ENCODE measurements at places on chromosomes 7 and 10. TPM values are rescaled to one million over a fixed set of nuclear protein-coding genes. Genes with fewer than 3 reads are reported as not detected.

ANAPC16 gene
- 85.7 TPM for total RNA-seq

CFAP70 gene
- 2.4 TPM for total RNA-seq

CDK6 gene
- total RNA-seq, result 63.7 TPM

DNA sequence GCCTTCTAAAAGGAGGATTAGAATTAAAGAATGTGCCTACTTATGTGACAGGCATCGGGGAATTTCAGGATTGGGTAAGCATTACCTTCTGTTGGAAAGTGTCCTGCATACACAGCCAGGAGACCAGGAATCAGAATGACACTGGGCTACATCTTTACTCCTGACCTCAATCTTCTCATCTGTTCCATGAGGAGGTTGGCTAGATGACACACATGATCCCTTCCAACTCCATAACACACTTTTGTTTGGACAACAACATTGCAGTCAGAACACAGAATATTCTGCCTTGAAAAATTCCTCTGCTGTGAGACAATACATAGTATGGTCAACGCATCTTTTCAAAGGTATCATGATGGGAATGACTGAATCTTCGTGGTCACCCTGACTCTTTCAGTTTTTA is 1281.2 kb upstream of the SORCS1 start:
- no peak overlapping the region for H3K27ac ChIP-seq
- no peaks in the 10 kb centered on the region for H3K36me3 ChIP-seq
- no peak for DNase-seq
- H3K4me3 ChIP-seq, result no peak overlapping the region

DNA sequence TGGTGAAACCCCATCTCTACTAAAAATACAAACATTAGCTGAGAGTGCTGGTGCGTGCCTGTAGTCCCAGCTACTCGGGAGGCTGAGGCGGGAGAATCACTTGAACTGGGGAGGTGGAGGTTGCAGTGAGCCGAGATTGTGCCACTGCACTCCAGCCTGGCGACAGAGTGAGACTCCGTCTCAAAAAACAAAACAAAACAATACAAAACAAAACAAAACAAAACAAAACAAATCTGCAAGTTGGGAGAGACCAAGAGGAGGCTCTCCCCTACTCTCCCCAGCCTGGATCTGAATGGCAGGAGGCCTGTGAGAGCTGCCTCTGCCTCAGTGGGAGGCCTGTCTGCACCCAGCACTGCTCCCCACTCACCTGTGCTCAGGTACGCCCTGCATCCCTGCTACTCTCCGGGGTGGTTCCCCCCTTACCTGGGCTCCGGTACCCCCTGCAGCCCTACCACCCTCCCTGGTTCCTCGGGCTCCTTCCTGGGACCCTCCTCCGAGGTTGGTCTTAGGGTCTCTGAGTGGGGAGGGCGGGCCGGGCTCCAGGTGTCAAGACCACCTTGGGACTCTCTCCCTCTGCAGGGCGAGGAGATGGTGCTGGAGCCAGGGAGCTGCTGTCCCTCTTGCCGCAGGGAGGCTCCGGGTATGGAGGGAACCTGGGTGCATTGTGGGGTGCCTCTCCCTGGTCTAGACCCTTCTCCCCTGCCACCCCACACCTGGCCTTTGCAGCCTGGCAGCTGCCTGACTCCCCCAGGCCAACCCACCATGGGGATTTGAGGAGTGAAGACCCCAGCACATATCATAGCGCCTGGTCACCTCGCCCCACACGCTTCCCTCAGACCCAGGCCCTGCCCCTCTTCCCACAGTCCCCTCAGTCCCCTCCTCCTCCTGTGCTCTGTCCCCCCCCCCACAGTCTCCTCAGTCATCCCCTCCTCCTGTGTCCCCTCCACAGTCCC is 9.5 kb upstream of the ZNF862 start:
- peaks cover 17% of the 10 kb centered on the region for H3K27me3 ChIP-seq
- H3K4me3 ChIP-seq, result no peak overlapping the region
- no peaks in the 10 kb centered on the region for H3K36me3 ChIP-seq

- peaks cover 81% of the 10 kb centered on the region for H3K27me3 ChIP-seq
- DNase-seq, result no peak
- H3K4me3 ChIP-seq, result no peak overlapping the region
- H3K36me3 ChIP-seq, result no peaks in the 10 kb centered on the region
Observed at GRCh38 chr10:69836731-69837030, 35.0 kb downstream of the COL13A1 start.

DNA sequence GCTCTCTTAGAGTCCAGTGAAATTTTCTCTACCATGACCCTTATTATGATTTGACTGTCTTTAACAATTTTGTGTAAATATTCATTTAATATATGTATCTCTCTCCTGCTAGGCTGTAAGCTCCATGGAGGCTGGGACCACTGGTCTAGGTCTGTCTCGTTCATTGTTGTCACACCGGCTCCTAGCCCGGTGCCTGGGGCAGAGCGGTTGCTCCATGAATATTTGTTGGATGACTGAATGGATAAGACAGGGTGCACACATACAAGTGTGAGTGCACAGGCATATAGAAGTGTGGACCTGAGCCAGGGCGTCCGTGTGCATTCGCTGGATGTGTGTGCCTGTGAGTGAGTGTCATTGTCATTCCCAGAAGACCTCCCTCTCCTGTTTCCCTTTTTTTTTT is 20.9 kb upstream of the LBX1 start:
- no peak overlapping the region for H3K27ac ChIP-seq
- H3K4me1 ChIP-seq, result peaks cover 3% of the 10 kb centered on the region
- DNase-seq, result no peak
- peaks cover 81% of the 10 kb centered on the region for H3K27me3 ChIP-seq
- H3K4me3 ChIP-seq, result no peak overlapping the region
- H3K36me3 ChIP-seq, result peaks cover 9% of the 10 kb centered on the region

GRCh38 chr7:112049555-112050249 is 156.5 kb downstream of the DOCK4 start:
- DNase-seq, result no peak
- H3K27me3 ChIP-seq, result no peaks in the 10 kb centered on the region
- H3K36me3 ChIP-seq, result no peaks in the 10 kb centered on the region

DNA sequence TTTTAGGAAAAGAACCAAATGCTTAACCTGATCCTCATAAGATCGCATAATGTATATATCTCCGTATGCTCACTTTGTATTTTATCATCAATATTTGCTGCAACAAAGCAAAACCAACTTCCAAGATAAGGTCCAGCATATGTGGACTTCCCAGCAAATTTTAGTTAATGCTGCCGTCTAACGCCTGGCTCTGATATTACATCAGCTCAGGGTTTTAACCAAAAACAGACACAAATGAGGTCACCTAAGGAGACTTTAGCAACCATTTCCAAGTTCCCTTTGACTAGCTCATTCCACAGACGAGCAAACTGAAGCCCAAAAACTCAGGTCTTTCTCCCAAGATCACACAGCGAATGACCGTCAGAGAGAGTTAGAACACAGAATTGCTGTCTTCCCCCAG is 59.4 kb upstream of the UCN3 start:
- H3K27me3 ChIP-seq, result no peaks in the 10 kb centered on the region
- no peak for DNase-seq
- H3K36me3 ChIP-seq, result peaks cover 6% of the 10 kb centered on the region
- no peak overlapping the region for H3K4me3 ChIP-seq
- no peak overlapping the region for H3K27ac ChIP-seq

DNA sequence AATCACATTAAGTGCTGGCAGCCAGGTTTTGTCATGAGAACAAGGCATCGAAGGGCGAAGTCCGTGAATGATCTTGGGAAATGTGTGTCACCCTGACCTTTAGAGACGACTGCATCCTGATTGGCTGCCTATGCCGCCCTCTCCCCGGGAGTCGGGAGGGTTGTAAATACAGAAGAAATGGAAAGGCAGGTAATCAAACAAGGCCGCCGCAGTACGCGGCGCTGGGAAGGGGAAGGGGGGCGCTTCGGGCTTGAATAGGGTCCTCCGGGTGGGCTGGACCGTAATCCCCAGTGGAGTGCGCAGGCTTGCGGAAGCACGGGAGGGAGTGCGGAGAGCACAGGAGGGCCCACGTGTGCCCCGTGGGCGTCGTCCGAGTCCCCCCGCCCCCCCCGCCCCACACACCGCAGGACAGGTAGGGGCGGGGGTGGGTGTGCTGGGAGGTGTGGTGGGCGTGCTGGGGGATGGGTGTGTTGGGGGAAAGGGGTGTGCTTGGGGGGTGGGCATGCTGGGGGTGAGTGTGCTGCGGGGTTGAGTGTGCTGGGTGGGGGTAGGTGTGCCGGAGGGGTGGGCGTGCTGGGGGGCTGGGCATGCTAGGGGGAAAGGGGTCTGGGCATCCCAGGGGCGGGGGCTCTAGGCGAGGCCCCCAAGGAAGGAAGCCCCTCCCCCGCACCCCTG is 169.4 kb downstream of the ARHGAP12 start:
- H3K4me1 ChIP-seq, result peaks cover 14% of the 10 kb centered on the region
- peak overlapping the region; percentile 96 for H3K4me3 ChIP-seq
- DNase-seq, result peak; percentile 31
- no peaks in the 10 kb centered on the region for H3K36me3 ChIP-seq
- H3K27me3 ChIP-seq, result no peaks in the 10 kb centered on the region
